ENCODE measurements at places on chromosomes 16 and 17.
A peak's percentile ranks its signal among the peaks of the same experiment; 100 is the strongest.

DNA sequence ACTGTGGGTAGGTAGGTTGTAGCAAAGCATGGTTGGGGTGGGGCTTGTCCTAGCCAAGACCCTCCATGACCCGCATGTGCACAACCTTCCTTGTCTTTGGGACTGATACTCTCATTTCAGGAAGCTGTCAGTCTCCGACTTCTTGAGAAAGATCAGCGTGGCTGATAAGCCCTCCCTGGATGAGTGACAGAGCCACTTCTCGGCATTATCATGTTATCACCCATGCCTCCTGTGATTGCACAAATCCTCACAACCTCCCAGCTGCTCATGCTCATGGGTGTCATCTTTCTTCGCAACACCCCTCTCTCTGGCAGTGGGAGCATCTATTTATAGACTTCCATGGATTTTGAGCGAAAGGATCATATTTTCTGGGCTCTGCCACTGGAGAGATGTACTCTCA is 314.2 kb downstream of the FOXL1 start:
- DNase-seq: no peak

GRCh38 chr17:82926081-82926480 is 86.3 kb upstream of the ZNF750 start:
- no peak for DNase-seq

GRCh38 chr17:9702914-9703780 is 57.8 kb downstream of the USP43 start:
- no peak for DNase-seq

- no peak for DNase-seq
Measured at GRCh38 chr16:85753559-85753958, 2.7 kb upstream of the C16orf74 start.

GRCh38 chr17:49180303-49180702 is 30.1 kb downstream of the GNGT2 start:
- peak; percentile 60 for DNase-seq

- no peak for DNase-seq
Measured at GRCh38 chr17:81556863-81557262, 4.7 kb upstream of the FAAP100 start.

DNA sequence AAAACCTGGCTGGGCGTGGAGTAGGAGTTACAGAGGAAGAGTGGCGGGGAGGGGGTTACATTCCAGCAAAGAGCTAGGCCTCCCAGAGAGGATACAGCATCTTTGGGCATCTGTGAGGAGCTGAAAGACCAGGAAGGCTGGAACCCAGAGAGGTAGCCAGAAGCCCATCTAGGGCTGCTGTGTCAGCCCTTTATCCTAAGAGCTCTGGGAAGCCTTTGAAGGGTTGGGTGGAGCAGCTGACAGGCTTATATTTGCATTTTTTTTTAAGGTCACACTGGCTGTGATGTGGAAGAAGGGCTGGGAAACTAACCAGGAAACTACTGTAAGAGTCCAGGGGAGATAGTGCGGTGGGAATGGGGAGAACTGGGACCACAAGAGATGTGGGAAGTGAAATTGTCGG is 6.8 kb upstream of the CNOT1 start:
- DNase-seq: no peak

- DNase-seq: peak; percentile 80
Measured at GRCh38 chr17:2929881-2930533, 133.4 kb downstream of the OR1D5 start.

DNA sequence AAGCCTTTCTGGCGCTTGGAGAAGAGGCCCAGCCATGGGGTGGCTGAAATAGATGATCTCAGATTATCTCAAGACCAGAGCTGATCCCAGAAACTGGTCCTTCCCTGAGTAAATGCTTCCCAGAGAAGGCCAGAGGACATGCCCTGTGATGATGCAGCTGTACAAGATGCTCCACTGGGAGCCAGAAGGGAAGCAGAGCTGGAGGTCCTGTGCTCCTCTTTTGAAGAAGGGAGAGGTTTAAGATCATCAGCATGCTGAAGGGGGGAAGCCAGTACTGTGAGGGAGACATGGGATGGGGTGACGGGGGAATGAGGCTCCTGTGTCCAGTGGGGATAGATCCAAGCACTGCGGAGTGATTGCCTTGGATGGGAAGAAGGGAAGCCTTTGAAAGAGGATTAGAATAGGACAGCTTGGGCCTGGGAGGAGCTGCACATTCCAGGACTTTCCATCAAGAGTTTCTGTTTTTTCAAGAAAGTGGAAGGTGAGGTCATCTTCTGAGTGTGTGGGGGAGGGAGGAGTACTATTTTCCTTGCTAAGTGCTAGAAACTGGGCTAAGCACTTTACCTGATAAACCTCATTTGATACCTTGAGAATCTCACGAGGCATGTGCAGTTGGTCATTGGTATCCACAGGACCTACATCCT is 16.4 kb upstream of the ALOX15B start:
- DNase-seq: no peak

GRCh38 chr17:11874756-11875155 is 122.5 kb downstream of the ZNF18 start:
- DNase-seq: no peak
